ENCODE measurements at places on chromosomes 12 and 14.

- DNase-seq, result no peak
Measured at GRCh38 chr14:86654558-86655184, 1124.7 kb downstream of the FLRT2 start.

GRCh38 chr12:51850965-51851299 is 2.4 kb upstream of the FIGNL2 start:
- no peak for DNase-seq

DNA sequence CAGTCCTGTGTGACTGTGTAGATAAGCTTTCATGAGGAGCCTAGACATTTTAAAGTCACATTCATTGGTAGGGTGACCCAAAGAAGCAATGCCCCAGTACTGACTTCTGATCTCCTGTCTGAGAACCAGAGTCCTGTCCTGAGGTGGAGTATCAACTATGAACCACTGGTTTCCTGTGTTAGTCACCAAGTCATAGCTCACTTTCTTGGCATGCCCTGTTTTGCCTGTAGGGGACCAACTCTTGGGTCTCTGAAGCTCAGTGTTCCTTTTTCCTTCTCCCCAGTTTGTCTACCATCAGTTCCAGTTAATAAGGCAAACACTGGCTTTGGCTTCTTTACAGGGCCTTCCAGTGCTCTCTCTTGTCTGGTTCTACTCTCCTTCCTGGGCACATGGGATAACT is 97.4 kb downstream of the C12orf75 start:
- DNase-seq, result no peak

- no peak for DNase-seq
Measured at GRCh38 chr12:24822121-24822899, 126.6 kb downstream of the BCAT1 start.

DNA sequence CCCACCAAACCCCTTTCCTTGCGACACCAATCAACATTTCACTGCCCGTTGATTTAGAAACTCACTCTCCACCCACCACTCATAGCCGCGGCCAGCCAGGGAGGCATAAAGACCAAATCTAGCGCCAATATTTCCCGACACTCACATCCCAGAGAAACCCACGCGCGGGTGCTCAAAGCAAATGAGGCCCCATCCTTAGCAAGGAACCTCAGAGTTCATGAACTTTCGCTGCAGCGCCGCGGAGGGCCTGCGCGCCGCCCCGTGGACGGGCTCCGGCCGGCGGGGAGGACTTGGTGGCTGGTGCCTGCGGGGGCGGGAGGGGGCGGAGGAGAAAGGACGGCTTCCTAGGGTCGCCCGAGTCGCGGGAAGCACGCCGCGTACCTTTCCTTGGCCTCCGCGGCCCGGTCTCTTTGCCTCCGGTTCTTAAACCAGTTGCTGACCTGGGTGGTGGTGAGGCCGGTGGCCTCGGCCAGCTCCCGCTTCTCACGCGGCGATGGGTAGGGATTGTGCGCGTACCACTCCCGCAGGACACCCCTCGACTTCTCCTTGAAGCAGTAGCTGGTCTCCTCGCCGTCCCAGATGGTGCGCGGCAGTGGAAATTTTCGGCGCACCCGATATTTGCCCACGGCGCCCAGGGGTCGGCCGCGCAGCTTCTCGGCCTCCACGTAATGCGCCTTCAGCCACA is 886 bp downstream of the SIX1 start:
- DNase-seq, result no peak

DNA sequence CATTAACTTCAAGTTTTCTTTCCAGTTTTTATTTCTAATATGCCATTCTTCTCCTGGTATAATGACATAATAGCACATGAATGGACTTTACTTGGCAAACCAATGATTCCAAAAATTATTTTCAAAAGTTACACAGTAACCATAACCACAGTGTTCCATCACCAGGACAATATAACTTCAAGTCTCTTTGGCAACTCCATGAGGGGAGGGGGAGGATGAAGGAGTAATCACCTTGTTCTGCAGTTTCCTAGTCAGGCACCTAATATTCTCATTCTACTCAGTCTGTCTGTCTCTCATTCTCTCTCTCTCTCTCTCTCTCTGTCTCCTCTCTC is 66.6 kb downstream of the BTG1 start:
- DNase-seq, result no peak

GRCh38 chr12:1920436-1920835 is 2.0 kb upstream of the CACNA2D4 start:
- no peak for DNase-seq

GRCh38 chr12:51374361-51374760 is 16.8 kb downstream of the GALNT6 start:
- DNase-seq, result no peak

- no peak for DNase-seq
Measured at GRCh38 chr14:67502867-67503266, 14.3 kb upstream of the TMEM229B start.

DNA sequence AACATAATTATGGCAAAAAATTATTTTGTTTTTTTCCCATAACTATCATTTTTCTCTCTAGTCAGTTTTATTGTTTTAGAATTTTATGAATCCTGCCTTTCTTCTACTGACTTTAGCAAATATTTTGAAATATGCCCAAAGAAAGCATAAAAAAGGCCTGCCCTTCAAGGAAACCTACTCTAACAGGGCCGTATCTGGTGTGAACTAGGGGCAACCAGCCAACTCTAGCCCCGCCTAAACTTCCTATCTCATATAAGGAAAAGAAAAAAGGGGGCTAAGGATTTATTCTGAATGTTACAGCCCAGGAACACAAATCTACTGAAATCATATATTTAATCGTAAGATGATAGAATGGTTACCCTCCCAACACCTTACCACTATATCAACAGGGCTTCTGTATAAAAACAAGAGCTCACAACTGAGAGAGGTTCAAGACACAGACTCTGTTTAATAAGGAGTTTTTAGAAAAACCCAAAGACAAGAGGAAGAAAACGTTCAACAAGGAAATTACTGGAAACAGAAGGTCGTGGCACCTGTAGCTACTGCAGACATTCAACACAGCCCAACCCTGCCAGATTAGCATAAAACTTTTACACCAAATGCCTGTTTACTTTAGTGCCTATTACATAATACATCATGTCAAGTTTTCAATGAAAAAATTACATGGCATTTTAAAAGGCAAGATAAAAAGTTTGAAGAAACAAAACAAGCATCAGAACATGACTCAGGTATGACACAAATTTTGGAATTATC is 12.9 kb upstream of the EPYC start:
- no peak for DNase-seq

DNA sequence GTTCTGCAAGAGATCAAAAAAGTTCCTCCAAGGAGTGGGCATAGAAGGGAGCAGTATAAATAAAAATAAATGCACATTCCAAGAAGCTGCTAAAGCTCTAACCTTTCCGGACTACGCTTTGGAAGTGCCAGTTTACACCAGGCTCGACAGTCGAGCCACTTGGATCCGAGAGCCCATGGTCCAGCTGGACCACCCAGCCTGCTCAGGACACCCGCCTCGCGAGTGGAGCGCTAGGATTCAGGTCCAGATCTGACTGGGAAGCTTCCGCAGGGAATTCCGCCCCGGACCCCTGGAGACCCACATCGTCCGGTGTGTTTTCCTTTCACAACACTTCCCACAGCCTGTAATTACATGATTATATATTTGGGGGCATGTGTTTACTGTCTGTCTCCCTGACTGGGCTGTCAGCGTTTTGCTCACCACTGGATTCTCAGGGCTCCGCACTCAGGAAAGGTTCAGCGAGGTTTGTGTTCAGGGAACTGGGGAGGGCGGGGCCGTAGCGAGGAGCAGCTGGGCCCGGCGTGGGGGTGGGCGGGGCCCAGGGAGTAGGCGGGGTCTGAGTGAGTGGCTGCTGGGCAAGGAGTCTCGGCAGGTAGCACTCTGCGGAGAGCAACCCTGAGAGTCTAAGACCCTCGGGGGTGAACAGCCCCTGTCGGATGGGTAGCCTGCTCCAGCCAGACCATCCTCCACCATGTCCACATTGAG is 52.3 kb upstream of the TMEM263 start:
- DNase-seq, result peak; percentile 64

GRCh38 chr14:29558516-29558915 is 369.1 kb downstream of the PRKD1 start:
- DNase-seq, result no peak

DNA sequence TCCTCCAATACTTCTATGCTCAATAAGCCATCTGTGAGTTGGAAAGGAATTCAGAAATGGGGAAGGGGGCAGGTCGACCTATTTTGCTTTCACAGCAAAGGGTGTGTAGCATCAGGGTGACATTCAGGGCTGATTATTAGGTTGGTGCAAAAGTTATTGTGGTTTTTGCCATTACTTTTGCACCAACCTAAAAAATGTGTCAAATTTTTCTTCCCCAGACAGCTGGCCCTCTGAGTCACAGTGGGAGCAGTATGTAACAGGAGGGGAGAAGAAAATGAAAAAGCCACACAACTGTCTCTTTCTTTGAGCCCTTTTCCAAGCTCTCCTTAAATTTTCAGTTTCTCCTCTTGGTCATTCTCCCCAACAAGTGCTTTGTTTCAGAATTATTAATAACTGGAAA is 47.1 kb upstream of the GZMB start:
- DNase-seq, result no peak

DNA sequence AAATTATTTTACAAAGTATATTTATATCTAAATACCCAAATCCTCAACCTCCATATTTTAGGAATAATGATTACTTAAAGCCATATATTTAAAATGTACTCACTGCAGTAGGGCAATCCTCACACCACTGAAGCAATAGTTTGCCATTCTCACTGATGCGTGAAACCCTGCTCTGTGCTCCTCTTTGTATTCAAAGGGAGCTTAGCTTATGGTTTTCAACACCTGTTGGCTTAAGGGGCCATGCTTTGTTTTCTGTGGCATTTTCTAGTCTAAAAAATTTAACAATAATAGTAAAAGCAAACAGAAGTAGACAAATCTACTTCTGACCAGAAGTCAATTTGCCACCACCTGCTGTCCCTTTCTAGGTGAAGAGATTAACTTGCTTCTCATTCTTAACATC is 294.6 kb downstream of the FLRT2 start:
- DNase-seq, result no peak

GRCh38 chr12:12902036-12902435 is 10.7 kb downstream of the GPRC5A start:
- DNase-seq, result no peak

GRCh38 chr12:59615392-59616165 is 19.8 kb downstream of the SLC16A7 start:
- no peak for DNase-seq

DNA sequence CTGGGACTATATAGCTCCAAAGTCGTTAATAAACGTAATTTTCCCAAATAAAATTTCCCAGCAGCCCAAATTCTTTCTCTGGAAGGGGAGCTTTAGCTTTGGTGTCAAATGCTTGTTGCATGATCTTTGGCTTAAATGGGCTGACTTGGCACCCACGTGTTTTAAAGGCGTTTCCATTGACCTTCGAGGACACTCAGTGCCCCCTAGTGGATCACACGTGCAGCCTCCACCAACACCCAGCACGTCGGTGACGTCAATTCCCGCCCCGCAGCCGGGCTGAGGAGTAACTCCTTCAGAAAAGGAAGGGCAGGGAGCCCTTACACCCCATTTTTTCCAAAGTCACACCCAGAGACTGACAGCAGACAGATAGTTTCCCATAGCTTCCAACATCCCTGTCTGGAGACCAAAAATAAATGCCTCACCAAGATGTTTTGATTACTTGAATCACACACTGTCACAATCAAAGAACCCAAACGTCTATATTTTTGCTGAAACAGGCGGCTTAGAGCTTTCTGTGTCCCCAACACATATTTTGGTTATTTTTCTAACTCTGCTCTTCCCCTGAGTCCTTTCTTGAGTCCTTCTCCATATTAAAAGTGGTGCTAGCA is 707.9 kb downstream of the AACS start:
- DNase-seq, result no peak
